ENCODE measurements at places on chromosomes 1 and 21.
A peak's percentile ranks its signal among the peaks of the same experiment; 100 is the strongest.

DNA sequence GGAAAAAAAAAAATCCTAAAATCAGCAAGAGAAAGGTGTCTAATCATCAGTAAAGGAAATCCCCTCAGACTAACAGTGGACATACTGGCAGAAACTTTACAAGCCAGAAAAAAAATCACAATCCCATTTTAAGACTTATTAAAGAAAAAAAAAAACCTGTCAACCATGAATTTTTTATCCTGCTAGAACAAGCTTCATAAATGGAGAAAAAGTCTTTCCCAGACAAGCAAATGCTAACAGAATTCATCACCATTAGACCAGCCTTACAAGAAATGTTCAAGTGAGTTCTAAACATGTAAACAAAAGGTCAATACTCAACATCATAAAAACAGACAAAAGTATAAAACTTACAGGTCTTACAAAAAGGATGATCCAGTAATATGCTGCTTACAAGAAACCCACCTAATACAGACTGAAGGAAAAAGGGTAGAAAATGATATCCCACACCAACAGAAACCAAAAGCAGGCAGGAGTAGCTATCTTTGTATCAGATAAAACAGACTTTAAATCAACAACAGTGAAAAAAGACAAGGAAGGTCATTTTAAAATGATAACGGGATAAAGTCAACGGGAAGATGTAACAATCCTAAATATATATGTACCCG is 129.6 kb downstream of the EVI5 start:
- no peak for DNase-seq

DNA sequence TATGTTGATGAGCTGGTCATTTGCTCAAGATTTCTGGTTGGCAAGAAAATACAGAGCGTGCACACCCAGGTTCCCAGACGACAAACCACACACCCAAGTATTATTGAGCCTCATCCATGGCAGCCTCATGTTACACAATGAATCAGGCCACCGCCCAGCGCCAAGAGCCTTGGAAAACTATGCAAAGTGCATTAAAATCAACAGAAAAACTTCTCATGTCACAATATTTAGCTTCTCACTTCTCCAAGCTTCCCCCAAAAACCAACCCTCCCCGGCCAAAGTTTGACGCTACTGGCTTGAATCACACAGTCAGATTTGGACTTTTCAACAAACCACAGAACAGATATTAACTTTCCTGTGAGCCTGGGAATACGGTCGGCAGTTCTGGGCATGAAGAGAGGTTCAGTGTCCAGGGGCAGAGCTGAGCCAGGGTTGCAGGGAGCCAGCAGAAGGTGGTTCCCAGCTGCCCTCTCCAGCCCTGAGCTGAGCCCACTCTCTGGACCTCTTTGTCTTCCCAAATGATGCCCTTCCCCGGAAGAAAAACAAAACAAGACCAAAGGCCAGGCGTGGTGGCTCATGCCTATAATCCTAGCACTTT is 71.1 kb downstream of the SETD4 start:
- DNase-seq, result no peak

DNA sequence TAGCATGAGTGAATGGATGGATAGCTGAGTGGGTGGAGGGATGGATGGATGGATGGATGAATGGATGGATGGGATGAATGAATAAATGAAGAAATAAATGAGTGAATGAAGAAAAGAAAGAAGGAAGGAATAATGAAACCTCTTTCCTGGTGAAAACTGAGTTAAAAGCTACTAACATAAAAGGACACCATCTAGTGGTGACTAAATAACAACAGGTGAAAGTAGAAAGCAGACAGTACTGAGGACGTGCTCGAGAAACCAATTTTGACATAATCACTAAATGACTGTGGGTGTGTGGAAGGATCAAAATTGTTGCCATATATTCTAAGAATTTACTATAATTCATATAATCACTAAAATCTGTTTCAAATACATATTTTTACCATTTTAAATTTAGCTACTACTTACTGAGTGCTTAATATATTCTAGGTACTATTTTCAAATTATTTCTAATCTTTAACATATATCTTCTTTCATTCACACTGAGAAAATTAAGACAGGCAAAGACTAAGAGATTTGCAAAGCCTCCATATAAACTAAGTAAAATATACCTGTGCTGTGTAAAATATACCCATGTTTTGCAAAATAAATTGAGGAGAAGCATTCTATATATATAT is 522.9 kb downstream of the LRRIQ3 start:
- DNase-seq, result no peak

GRCh38 chr1:227094249-227094966 is 154.3 kb downstream of the COQ8A start:
- DNase-seq, result no peak

GRCh38 chr1:119225831-119226230 is 85.4 kb upstream of the WARS2 start:
- DNase-seq, result no peak

- DNase-seq, result no peak
Observed at GRCh38 chr1:226976276-226976977, 36.3 kb downstream of the COQ8A start.

- DNase-seq, result no peak
Observed at GRCh38 chr1:48581270-48581669, 109.3 kb upstream of the SPATA6 start.

DNA sequence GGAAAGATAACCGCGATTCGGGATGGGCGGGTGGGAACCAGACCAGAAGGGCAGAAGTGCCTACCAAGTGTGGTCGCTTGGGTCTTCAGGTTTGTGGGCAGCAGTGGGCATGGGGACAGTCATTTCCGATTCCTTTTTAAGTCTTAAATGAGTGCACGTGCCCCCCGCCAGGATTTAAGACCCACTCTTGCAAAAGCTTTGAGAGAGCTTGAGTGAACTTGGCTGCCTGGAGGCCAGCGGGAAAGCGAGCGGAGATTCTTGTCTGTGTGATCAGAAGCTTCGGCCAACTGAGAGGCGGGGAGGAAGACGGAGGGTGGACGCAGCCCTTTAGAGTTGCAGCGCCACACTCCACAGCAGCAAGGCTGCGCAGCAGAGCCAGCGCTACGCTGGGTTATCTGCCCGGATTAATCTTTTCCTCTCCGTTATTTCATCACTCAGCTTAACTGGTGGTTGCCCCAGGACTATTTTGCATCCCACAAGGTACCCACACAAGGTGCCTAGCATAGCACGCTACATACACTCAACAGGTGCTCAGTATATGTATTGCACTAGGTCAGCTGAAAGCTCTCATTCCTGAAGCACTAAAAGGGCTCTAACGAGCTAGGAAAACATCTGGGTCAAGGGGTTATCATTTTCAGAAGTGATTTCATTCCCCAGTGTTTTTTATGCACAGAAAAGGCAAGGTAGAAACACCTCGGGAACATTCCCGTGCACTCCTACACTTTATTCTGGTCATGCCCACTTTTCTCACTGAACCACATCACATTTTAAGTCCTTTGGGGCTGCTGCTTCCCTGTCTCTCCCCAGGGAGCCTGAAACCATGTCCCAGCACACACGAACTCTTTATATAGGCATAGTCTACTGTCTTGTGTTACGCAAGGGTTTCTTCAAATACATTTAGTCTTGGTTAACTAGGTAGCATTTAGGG is 1.5 kb upstream of the BATF3 start:
- DNase-seq, result peak; percentile 61

DNA sequence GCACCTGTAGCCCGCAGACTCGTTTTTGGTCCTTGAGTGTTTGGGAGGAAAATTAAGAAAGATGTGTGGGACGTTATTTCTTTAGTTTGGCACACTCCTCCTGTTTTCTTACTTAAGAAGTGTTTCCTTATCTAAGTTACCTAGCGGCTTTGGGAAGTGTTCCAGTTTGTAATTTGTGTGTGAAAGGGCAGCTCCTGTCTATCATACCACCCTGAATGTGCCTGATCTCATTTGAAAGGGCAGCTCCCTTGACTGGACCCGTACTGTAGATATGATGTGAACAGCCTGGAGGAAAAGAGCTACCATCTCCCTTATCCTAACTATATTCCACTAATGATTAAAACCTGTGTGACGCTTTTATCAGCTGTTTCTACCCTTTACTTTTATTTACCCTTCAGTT is 314.3 kb downstream of the CHRM3 start:
- DNase-seq, result no peak

GRCh38 chr21:37551993-37552355 is 185.4 kb downstream of the DYRK1A start:
- DNase-seq, result no peak

- no peak for DNase-seq
Observed at GRCh38 chr1:58886611-58887010, 102.8 kb upstream of the JUN start.

GRCh38 chr1:88800382-88801051 is 90.8 kb downstream of the GTF2B start:
- peak; percentile 51 for DNase-seq

- peak; percentile 92 for DNase-seq
Observed at GRCh38 chr1:248825909-248826760, at the start of gene SH3BP5L. Gene SH3BP5L, minus strand, starts transcription at chr1:248825915. Its CDS starts 980 bp downstream, at chr1:248824935.

- no peak for DNase-seq
Observed at GRCh38 chr1:116346943-116347673, 25.9 kb upstream of the ATP1A1 start.

GRCh38 chr1:21783679-21784603 is 992 bp upstream of the USP48 start:
- no peak for DNase-seq

DNA sequence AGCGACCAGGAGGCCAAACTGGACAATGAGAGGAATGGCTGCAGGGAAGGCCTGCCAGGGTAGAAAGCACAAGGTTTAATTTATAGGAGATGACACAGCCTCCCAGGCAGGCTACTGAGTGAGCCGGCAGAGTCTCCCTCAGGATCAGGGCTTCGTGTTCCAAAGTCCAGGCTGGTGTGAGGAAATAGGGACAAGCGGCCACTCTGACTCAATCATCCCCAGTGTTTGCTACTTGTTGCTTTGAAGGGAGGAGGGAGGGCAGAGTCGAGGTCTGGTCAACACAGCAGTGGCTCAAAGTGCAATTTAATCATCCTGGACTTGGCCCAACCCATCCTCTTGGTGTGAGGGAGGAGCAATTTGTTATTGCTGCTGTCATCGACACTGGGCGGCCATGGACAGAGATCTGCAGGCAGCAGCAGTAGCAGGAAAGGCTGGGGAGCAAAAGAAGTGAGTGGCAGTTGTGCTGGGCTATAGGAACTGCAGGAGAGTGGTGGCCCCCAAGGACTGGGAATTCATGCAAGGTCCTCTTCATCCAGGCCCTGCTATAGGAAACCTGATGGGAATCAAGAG is 27.5 kb downstream of the TBX15 start:
- DNase-seq, result no peak

- no peak for DNase-seq
Observed at GRCh38 chr21:46187814-46188213, 3.6 kb upstream of the SPATC1L start.

All from activated CD4-positive, alpha-beta T cell treated with anti-CD3 and anti-CD28 coated beads for 48 hours (primary cell).